ENCODE measurements at places on chromosomes 12 and 14.

DNA sequence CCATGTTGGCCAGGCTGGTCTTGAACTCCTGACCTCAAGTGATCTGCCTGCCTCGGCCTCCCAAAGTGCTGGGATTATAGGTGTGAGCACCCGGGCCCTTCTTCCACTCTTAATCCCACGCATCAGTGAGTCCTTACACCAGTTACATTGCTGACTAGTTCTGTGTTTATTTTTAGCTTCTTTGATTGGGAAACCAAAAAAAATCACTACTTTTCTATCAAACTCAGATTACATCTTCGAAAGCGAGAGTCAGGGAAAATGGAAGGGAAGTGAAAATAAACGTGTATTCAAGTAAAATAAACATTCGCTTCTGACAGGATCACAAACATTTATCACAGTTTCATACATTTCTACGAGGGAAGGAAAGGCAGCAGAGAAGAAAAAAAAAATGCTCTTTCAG lies 32.2 kb downstream of the FGD6 start:
- DNase-seq: no peak

GRCh38 chr12:55610598-55610997 lies 26.1 kb upstream of the OR10P1 start:
- no peak for DNase-seq

- DNase-seq: no peak
Measured at GRCh38 chr14:94411638-94412037, 23.2 kb upstream of the SERPINA1 start.

GRCh38 chr14:32450919-32451675 lies 122.0 kb downstream of the AKAP6 start:
- no peak for DNase-seq
